Type B pancreatic cell (in vitro differentiated cells): ENCODE measurements at places on chromosomes 6 and 20.

DNA sequence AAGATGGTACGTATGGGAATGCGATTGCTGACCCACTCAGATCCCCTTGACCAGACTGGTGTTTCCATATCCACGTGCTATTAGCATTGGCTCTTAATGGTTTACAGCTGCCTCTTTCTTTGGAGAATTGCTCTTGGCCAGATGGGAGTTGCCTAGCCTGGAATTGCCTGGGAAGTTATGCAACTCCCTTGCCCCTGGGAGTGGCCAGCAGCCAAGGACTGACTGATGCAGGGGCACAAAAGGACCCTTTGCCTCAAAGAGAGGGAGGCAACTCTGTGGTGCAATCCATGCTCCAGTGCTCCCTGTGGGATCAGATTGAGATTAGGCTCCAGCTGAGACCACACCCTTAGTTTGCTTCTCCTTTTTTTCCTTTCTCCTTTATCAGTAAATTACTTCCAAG lies 203.5 kb upstream of the JAG1 start:
- no peak overlapping the region for H3K27ac ChIP-seq
- no peaks in the 10 kb centered on the region for H3K27me3 ChIP-seq
- H3K4me3 ChIP-seq = no peak overlapping the region
- no peaks in the 10 kb centered on the region for H3K4me1 ChIP-seq
- no peak for DNase-seq
- no peaks in the 10 kb centered on the region for H3K36me3 ChIP-seq

- no peak overlapping the region for H3K27ac ChIP-seq
- DNase-seq = no peak
- H3K27me3 ChIP-seq = no peaks in the 10 kb centered on the region
- no peak overlapping the region for H3K4me3 ChIP-seq
- H3K4me1 ChIP-seq = peaks cover 4% of the 10 kb centered on the region
- peaks cover 16% of the 10 kb centered on the region for H3K36me3 ChIP-seq
Measured at GRCh38 chr6:90538278-90539046, 48.4 kb downstream of the MAP3K7 start.

- H3K27me3 ChIP-seq = peaks cover 33% of the 10 kb centered on the region
- no peaks in the 10 kb centered on the region for H3K36me3 ChIP-seq
- peak; percentile 34 for DNase-seq
- no peak overlapping the region for H3K27ac ChIP-seq
Measured at GRCh38 chr20:58545565-58546415, 30.6 kb upstream of the APCDD1L start.

DNA sequence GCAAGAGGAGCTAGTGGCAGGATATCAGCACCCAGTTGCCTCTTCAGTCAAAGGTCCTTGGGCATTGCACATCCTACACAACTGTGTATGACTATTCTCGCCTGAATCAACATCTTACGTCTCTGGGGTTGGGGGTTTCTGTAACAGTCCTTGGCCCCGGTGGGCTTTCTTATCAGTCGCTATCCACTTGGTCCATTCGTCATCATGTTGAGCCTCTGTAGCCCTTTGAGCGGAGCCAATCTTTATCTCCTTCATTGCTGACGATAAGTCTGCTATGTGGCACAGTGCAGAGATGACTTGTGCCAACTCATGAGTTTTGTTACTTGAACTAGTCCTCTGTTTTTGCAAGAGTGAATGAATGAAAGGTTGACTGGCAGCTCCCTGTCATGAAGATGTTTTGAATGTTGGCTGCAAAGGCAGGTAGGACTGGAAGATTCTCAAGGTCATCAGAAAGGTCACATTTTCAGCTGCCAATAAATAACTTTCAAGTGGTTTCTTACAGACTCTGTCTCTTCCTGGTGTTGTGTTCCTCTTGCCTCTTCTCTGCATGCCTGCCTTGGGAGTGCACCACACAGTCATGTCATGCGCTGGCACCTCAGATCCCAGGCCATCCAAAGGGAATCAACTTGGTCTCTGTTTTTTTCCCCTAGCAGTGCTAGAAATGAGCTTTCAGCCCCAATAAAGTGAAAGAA lies 238.9 kb downstream of the SLC24A3 start:
- no peak for DNase-seq
- no peak overlapping the region for H3K4me3 ChIP-seq
- H3K36me3 ChIP-seq = peaks cover 3% of the 10 kb centered on the region
- no peaks in the 10 kb centered on the region for H3K27me3 ChIP-seq
- peaks cover 29% of the 10 kb centered on the region for H3K4me1 ChIP-seq
- peak overlapping the region; percentile 54 for H3K27ac ChIP-seq

DNA sequence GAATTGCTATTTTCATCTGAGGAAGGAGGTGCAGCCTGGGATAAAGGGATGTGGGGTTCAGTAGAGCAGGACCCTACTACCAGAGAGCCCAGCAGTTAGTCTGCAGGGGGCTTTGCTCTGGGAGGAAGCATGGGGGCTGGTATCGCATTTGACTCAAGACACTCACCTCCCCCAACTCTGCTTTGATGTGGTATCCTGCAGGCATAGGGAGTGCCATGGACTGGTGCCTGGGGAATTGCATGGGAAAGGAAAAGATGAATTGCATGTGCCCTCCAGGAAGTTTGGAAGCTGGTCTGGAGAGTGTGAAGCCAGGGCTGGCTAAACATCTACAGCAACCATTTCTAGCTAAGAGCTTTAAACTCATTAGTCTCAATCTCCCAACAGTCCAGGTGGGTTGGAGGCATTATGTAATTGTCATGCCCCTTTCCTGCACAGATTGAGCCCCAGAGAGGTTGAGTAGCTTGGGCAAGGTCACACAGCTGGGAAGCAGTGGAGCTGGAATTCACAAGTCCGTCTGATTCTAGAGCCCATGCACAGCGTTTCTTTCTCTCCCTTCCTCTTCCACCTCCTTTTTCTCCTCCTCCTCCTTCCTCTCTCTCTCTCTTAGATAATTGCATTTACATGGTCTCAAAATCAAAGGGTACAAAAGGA lies 26.2 kb upstream of the PNPLA1 start:
- H3K4me3 ChIP-seq = no peak overlapping the region
- H3K27ac ChIP-seq = no peak overlapping the region
- H3K4me1 ChIP-seq = peaks cover 50% of the 10 kb centered on the region
- DNase-seq = no peak
- peaks cover 3% of the 10 kb centered on the region for H3K36me3 ChIP-seq

- H3K27me3 ChIP-seq = peaks cover 6% of the 10 kb centered on the region
- H3K4me3 ChIP-seq = peak overlapping the region; percentile 99
- peaks cover 17% of the 10 kb centered on the region for H3K36me3 ChIP-seq
- H3K27ac ChIP-seq = peak overlapping the region; percentile 100
- no peak for DNase-seq
- peaks cover 29% of the 10 kb centered on the region for H3K4me1 ChIP-seq
Measured at GRCh38 chr6:10692965-10693538, 1.4 kb downstream of the C6orf52 start.

- DNase-seq = peak; percentile 68
- peak overlapping the region; percentile 29 for H3K4me3 ChIP-seq
- peaks cover 95% of the 10 kb centered on the region for H3K27me3 ChIP-seq
Measured at GRCh38 chr20:21714297-21715192, 9.1 kb downstream of the PAX1 start.

DNA sequence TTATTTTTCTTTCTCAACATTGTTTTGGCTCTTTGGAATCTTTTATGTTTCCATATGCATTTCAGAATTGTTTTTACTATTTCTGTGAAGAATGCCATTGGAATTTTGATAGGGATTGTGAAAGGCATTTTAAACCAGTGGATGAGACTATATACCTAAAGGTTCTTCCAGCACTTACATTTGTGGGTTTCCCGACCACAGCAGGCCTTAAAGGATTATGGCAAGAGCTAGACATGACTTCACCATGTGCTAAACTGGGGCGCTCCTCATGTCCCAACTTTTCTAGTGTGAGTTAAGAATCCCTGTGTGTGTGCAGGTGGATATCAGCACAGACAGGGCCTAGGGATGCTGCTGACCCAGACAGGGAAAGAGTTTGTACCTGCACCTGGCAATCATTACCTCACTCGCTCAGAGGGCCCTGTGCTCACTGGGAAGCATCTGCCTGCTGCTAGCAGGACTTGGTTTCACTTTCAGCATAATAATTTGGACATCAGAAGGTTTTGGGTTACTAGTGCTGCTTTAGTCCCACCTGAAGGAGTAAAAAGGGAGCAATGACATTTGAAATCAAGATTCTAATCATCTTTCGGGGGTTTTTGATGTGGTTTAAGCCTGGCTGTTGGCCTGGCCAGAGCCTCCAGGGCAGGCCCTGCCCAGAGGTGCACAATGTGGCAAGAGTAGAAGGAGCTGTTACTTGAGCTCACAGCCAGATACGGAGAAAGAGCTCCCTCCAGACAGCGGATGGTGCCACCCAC lies 137.1 kb downstream of the CDC5L start:
- H3K4me3 ChIP-seq = no peak overlapping the region
- no peak overlapping the region for H3K27ac ChIP-seq
- H3K27me3 ChIP-seq = peaks cover 16% of the 10 kb centered on the region
- no peaks in the 10 kb centered on the region for H3K36me3 ChIP-seq
- DNase-seq = no peak

DNA sequence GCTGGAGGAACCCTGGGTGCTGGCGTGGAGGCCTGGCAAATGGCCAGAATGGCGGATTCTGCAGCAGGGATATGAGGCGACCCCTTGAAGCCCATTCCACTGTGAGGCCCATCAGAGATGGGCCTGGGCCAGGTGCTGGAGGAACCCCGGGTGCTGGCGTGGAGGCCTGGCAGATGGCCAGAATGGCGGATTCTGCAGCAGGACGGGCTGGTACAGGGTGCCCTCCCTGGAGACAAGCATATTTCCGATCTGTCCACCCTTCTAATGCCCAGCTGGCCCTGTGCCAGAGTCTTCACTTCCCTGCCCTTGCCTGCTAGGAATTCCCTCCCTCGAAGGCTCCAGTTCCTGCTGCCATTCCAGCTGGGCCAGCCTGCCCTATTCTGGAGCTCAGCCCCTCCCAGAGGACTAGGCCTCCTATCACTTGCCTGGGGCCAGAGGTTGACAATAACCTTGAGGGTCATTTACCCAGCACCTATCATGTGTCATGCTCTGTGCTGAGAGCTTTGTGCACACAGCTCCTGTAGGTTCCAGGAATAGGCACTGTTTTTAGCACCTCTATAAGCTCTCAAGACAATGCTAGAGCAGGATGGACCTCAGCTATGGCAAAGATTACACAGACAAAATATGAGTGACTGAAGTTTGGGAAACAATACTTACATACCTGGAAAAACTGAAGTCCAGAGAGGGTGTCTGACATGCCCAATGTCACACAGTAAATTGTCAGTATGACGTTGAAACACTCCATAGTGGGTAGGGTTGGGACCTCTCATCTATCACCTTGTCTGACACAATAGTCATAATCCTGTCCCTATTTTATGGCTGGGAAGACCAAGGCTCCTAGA lies 21.4 kb downstream of the SUN5 start:
- H3K4me3 ChIP-seq = no peak overlapping the region
- H3K4me1 ChIP-seq = no peaks in the 10 kb centered on the region
- H3K36me3 ChIP-seq = no peaks in the 10 kb centered on the region
- H3K27ac ChIP-seq = no peak overlapping the region
- H3K27me3 ChIP-seq = peaks cover 4% of the 10 kb centered on the region

DNA sequence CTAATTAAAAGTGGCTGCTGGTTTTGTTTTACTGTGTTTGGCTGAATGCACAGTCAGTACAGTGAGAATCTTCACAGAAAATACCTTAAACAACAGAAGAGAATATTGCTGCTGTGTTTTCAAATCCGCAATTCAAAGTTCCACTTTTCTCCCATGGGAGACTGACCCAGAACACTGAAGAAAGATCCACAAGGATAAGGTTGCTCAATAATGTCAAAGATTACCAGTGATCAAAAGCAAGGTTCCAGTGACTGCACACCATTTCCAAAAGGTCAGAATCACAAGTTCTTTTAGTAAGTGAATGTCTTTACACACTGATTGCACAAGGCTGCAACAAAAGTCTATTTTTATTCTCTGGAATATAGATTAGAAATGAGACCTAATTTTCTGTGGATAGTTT lies 82.3 kb downstream of the EPHA7 start:
- H3K4me3 ChIP-seq = no peak overlapping the region
- H3K4me1 ChIP-seq = peaks cover 9% of the 10 kb centered on the region
- H3K27me3 ChIP-seq = no peaks in the 10 kb centered on the region
- H3K27ac ChIP-seq = no peak overlapping the region
- H3K36me3 ChIP-seq = peaks cover 10% of the 10 kb centered on the region

DNA sequence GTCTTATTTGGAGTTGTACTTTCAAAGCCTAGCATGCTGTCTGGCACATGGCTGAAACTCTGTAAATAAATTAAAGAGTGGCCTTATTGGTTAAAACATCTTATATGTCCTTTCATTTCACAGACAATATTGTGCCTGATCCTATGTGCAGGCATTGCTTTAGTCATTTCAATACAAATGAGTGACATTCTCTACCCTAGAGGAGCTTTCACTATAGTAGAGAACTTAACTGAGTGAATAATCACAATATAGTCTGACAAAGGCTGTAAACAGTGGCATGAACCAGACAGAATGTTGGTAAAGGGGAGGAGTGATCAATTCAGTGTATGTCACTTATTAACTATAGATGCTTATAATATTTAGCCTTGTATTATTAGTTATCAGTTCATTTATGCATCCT lies 481.8 kb downstream of the TFAP2B start:
- H3K4me1 ChIP-seq = no peaks in the 10 kb centered on the region
- no peaks in the 10 kb centered on the region for H3K27me3 ChIP-seq
- no peak for DNase-seq
- peak overlapping the region; percentile 37 for H3K27ac ChIP-seq

- DNase-seq = no peak
- H3K4me3 ChIP-seq = no peak overlapping the region
- H3K4me1 ChIP-seq = no peaks in the 10 kb centered on the region
- no peak overlapping the region for H3K27ac ChIP-seq
- peaks cover 14% of the 10 kb centered on the region for H3K27me3 ChIP-seq
- no peaks in the 10 kb centered on the region for H3K36me3 ChIP-seq
Measured at GRCh38 chr6:150323205-150323604, 45.6 kb upstream of the IYD start.

- no peak overlapping the region for H3K4me3 ChIP-seq
- H3K36me3 ChIP-seq = no peaks in the 10 kb centered on the region
- H3K27me3 ChIP-seq = peaks cover 6% of the 10 kb centered on the region
- no peak overlapping the region for H3K27ac ChIP-seq
- DNase-seq = no peak
Measured at GRCh38 chr20:44423480-44423879, 52.2 kb upstream of the TTPAL start.

GRCh38 chr20:4341804-4342485 lies 326.6 kb upstream of the RNF24 start:
- no peak overlapping the region for H3K4me3 ChIP-seq
- H3K4me1 ChIP-seq = peaks cover 14% of the 10 kb centered on the region
- H3K36me3 ChIP-seq = no peaks in the 10 kb centered on the region
- DNase-seq = no peak

DNA sequence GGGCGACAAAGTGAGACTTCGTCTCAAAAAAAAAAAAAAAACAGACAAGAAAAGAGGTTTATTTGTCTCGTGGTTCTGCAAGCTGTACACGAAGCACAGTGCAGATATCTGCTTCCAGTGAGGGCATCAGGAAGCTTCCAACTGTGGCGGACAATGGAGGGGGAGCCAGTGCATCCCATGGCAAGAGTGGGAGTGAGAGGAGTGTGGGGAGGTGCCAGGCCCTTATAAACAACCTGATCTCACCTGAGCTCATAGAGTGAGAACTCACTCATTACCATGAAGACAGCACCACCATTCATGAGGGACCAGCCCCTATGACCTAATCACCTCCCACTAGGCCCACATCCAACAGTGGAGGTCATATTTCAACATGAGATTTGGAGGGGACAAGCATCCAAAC lies 19.5 kb downstream of the RBM24 start:
- H3K4me1 ChIP-seq = peaks cover 13% of the 10 kb centered on the region
- H3K27ac ChIP-seq = no peak overlapping the region
- H3K27me3 ChIP-seq = peaks cover 2% of the 10 kb centered on the region
- DNase-seq = no peak
